ENCODE measurements at places on chromosomes 6 and 20.

GRCh38 chr6:125989631-125990030 lies 3.3 kb downstream of the TRMT11 start:
- ATAC-seq, result no peak

- ATAC-seq, result no peak
Measured at GRCh38 chr6:167089243-167090142, 33.4 kb upstream of the CCR6 start.

DNA sequence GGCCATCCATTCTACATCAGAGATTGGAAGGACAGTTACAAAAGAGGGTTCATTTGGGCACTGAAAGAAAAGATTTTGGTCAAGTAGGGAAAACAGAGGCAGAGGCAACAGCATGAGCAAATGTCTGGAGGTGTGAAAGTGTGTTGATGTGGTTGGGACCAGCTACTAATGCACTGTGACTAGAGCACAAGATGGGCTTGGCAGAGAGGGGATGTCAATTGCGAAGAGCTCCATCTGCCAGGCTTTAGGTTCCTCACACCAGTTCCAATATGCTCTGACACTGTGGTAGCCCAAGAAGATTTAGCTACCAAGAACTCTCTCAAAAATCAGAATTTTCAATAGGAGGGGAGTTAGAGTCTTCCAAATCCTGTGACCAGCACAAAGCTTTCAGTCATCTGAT lies 42.1 kb downstream of the TRAF3IP2 start:
- ATAC-seq, result no peak

- ATAC-seq, result peak; percentile 73
Measured at GRCh38 chr6:73521351-73521985, 636 bp upstream of the EEF1A1 start.

DNA sequence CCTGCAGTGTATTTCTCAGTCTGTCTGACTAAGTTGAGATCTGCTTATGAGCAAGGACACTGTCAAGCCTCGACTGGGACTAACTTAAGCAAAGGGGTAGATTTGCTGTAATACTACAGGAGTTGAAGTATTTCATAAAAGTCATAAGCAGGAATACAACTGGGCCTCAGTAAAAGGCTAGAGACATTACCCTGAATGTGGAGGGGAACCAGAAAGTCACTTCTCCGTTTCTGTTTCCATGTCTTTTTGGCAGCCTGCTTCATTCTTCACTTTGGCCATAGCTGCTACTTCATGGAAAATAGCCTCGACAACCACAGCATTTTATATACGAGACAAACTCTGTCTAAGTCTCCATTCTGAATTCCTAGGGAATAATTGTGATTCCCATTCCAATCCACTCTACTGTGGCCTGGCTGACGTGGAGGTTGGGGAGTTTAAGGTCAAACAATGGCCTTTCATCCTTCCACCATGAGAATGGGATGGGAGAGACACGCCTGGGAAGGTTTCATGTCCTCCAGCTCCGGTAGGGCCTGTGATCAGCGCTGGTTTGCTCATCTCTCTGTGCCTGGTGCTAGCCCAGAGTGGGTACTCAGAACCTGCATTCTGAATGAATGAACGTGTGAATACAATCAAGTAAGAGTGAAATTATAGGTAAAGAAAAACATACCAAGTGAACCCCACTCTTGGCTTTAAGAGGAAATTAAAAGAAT lies 37.1 kb upstream of the DUSP22 start:
- ATAC-seq, result no peak

DNA sequence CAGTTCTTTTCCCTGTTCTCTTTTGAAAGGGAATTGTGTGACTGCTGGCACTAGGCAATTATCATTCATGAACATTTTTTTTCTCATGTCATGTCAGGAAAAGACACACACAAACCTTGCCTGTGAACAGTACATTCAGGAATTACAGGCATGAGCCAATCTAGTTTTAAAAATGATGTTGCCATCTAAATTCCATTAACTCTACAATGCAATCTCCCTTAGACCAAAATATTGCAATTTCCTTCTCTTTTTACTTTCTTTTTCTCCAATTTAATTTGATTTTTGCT lies 127.5 kb upstream of the STMND1 start:
- ATAC-seq, result peak; percentile 32

- ATAC-seq, result no peak
Measured at GRCh38 chr20:62540504-62540903, 64.7 kb upstream of the GATA5 start.

DNA sequence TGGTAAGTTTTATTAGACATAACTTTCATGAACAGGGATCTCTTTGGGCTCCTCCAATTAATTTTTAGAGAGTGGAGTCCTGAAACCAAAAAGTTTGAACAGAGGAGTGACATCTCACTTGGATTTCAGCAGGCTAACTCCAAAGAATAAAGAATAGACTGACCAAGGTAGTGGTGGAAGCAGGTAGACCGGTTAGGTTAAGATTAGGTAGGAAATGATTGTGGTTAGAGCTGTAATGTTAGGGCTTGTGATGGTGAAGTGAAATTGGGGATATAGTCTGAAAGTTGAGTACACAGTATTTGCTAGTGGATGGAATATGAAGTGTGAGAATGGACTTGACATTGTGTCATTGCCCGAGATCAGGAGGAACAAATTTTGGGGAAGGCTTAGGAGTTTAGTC lies 27.8 kb downstream of the QKI start:
- no peak for ATAC-seq

DNA sequence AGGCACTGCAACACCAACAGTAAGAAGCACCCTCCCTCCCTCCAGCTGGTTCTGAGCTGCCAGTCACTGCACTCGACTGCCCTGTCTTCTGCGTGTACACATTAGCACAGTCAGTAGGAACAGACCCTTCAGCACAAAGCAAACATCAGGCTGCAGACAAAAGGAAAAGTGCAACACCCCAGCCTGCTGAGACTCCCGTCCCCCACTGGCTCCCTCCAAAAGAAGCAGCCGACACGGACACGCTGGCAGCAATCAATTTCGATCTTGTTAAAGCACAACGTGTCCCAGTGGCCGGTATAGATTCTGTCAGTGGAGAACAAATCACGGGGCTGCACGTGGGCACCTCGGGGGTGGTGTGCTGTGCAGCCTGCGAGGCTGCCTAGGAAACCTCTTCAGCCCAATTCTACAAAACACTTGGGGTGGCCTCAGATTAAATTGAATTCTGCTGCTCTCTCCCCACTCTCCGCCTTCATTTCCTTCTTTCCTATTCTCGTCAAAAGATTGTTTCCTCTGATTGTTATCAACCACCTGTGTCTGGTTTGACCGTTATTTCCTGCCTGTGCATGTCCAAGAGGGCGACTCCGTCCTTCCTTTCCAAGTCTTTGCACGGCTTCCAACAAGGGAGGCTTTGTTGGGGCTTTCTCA lies 38.7 kb downstream of the TRAF3IP2 start:
- peak; percentile 67 for ATAC-seq

GRCh38 chr6:34047913-34048867 lies 97.7 kb downstream of the GRM4 start:
- ATAC-seq, result no peak

DNA sequence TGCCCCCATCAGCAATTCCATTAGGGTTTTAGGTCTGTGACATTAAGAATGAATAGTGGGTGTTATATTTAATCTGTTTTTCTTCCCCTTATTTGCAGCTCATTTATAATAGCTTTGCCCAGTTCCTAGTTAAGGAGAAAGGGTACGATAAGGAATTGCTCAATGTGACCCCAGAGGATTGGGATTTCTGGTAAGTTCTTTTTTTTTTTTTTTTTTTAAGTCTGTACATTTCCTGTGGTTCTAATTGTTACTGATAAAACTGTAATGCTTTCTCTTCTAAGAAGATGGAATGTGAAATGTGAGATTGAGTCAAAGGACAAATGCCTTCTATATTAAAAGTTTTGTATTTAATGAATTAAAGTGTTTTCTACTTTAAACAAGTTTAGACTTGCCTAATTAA lies 5.5 kb downstream of the NT5DC1 start:
- no peak for ATAC-seq

DNA sequence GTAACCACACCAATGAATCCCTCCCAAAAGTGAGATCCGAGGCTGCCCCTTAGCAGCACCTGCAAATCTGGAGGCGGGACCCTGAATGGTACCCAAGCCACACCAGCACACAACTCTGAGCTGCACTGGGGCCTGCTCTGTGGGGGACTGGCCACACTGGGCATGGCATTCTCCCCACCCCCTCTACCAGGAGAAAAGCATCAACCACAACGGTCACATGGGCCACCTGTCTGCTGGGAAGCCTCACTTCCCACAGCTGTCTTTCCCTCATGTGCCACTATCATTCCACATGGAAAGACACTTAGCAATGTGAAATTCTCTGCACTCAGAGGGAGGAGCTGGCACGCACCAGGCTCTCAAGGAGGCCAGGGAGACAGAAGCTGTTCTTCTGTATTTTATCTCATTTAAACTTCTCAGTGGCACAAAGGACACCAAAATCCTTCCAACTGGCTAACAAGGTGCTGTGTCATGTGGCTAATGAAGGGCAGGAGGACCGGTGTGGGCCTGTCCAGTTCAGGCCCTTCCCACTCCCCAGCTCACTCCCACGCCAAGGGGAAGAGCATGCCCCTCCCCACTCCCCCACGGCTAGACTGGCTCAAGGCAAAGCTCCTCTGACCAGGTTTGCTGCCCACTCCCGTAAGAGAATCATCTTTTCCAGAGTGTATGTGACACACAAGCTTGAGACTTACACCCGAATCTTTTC lies 19.0 kb downstream of the YTHDF1 start:
- ATAC-seq, result no peak

GRCh38 chr6:134921721-134922261 lies 28.1 kb downstream of the ALDH8A1 start:
- peak; percentile 25 for ATAC-seq

DNA sequence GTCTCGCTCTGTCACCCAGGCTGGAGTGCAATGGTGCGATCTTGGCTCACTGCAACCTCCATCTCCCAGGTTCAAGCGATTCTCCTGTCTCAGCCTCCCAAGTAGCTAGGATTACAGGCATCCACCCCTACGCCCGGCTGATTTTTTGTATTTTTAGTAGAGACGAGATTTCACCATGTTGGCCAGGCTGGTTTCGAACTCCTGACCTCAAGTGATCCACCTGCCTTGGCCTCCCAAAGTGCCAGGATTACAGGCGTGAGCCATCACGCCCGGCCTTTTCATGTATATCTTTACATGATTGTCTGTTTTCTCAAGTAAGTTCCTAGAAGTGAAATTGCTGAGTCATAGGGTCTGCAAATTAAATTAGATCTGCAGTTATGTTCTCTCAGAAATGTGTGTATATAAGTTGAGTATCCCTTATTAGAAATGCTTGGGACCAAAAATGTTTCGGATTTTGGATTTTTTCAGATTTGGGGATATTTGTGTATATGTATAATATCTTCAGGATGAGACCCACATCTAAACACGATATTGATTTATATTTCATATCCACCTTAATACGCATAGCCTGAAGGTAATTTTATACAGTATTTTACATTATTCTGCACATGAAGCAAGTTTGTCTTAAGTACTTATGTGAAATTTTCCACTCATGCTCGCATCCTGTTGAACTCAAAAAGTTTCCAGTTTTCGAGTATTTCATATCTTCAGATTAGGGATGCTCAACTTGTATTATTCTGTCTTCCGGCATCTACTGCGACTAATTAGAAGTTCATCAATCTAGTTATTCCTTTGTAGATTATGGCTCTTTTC lies 40.4 kb downstream of the TAB2 start:
- ATAC-seq, result peak; percentile 30

DNA sequence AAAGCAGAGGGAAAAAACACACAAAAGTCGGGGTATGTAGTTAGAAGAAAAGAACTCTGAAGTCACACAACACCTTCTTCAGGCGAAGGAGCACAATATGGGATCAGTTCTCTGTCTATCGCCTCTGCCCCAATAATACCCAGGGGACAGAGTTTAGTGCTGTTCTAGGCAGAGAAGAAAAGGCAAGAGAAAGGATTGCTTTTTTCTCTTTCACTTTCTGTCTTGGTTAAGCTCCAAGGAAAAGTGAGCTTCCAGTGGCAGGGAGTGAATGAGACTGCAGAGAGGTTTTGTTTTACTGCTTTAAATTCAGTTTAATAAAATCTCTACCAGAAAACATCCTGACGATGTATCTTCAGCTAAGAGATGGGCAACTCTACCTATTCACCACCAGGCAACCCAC lies 86.6 kb upstream of the STXBP5 start:
- peak; percentile 59 for ATAC-seq

GRCh38 chr20:49282584-49283171 lies 4.8 kb upstream of the ZNFX1 start:
- ATAC-seq, result no peak

- ATAC-seq, result no peak
Measured at GRCh38 chr6:2740581-2740980, 10.1 kb downstream of the MYLK4 start.

- ATAC-seq, result peak; percentile 56
Measured at GRCh38 chr6:27836783-27837624, 75.2 kb downstream of the OR2B2 start.

- ATAC-seq, result no peak
Measured at GRCh38 chr20:54510541-54511129, 35.2 kb downstream of the DOK5 start.

DNA sequence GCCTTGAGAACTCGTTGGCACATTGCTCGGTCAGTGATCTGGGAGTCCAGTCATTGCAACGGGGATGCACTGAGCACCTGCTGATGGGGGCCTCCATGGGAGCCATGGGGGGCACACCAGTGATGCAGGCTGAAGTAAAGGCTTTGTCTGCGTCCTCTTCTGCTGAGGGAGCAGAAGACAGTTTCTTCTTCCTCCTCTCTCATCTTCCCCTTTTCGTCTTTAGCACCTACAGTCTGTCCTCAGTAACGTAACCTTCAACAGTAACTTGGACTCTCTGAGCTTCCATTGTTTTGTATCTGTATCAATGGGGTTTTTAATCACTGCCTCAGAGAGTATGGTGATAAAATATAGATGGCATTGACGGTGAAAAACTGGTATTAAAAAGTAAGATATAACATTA lies 240.0 kb downstream of the TMEM242 start:
- ATAC-seq, result no peak

GRCh38 chr20:58192567-58192966 lies 35.9 kb downstream of the ANKRD60 start:
- ATAC-seq, result peak; percentile 61

DNA sequence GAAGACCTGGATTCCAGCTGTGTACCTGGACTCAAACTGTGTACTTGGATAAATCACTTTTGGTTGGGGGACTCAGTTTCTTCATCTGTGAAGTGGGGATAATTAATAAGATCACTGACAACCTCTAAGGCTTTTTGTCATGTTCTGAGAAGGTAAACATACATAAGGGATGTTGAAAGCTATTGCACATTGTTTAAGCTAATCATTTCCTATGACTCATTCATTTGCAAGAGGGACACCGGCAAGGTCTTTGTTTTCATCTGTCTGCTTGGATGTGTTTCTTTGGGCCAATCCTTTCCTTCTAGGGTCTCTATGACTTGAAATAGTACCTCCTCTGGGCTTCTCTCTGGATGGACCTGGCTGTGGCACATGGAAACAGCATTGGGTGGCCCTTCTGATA lies 6.8 kb downstream of the PROKR2 start:
- ATAC-seq, result no peak

DNA sequence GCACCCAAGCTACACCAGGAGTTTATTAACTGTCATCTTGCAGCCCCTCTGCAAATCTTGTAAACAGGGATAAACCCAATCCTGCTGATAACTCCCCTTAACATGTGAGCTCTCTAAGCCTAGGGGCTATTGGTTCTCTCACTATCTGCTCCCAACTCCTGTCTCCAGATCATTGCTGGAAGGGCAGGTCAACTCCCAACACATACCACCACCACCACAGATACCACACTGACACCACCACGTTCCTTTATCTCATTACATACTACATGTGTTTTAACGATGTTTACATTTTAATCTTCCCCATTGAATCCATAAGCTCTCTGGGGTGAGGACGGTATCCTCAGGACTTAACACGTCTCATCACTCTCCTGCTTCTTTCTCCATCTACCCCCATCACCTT lies 51.8 kb downstream of the SIM1 start:
- ATAC-seq, result no peak

All from SK-N-SH treated with all-trans-retinoic acid at 6 μM for 48 hours (cell line).